A549 treated with dexamethasone at 1 μM for 4 hours (cell line): ENCODE measurements at places on chromosomes 4 and X. TPM values are rescaled to one million over a fixed set of nuclear protein-coding genes. Genes with fewer than 3 reads are reported as not detected.

The PORCN gene
- 14.2 to 17.5 TPM (median 15.9 TPM) in 5 replicates for total RNA-seq

The FGFBP1 gene
- total RNA-seq = 2.2 to 2.5 TPM (median 2.3 TPM) in 5 replicates

The NAP1L2 gene
- 0.89 to 1.2 TPM (median 1.1 TPM) in 5 replicates for total RNA-seq

The GAB1 gene
- 1.9 to 3.2 TPM (median 2.4 TPM) in 5 replicates for total RNA-seq

The FREM3 gene
- not detected in 5 replicates for total RNA-seq

The MAGEA6 gene
- 10.1 to 13.3 TPM (median 11.9 TPM) in 5 replicates for total RNA-seq

The LAGE3 gene
- 46.2 to 57.3 TPM (median 56.4 TPM) in 5 replicates for total RNA-seq

The LRCH2 gene
- total RNA-seq = 0.02 to 0.05 TPM (median 0.02 TPM) in 4 of 5 replicates, not detected in the other
